ENCODE measurements at places on chromosomes 7 and 10.

- DNase-seq, result no peak
Observed at GRCh38 chr10:95547791-95548435, 13.3 kb downstream of the SORBS1 start.

DNA sequence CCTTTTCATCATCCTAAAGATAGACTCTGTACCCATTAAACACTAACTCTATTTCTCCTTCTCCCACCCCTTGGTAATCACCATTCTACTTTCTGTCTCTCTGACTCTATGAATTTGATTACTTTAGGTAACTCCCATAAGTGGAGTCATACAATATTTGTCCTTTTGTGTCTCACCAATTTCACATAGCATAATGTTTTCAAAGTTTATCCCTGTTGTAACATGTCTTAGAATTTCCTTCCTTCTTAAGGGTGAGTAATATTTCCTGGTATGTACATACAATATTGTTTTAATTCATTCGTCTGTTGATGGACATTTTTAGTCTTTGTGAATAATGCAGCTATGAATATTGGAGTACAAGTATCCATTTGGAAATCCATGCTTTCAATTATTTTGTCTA lies 50.9 kb upstream of the CDCA7L start:
- DNase-seq, result no peak

DNA sequence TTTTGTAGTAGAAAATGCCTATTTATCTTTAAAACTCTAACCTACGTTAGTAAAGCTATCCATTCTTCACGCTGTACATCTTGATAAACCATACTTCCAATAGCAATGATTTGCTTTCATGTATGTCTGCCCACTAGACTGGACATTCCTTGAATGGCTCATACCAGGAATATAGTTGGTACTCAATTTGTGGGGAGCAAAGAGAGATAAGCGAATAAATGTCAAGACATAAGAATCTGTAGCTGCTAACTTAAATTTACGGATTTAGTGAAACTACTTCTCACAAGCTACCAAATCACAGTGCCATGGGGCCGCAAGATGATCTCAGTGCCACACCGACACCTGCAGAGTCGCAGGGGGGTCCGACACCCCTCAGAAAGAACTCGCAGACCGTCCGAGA lies 763 bp upstream of the RALA start:
- no peak for DNase-seq

DNA sequence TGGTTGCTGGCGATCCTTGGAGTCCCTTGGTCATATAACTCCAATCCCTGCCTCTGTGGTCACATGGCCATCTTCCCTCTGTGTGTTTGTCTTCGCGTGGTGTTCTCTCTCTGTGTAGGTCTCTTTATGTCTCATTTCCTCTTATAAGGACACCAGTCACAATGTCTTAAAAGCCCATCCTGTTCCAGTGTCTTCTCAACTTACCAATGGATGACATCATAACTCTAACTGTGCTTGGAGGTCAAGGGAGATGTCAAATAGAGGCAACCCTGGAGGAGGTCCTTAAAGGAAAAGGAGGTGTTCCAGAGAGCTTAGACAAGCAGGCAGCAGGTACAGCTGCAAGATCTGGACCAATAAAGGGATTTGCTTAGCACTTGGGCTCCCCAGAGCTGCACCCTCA lies 143.0 kb downstream of the BUB3 start:
- no peak for DNase-seq

DNA sequence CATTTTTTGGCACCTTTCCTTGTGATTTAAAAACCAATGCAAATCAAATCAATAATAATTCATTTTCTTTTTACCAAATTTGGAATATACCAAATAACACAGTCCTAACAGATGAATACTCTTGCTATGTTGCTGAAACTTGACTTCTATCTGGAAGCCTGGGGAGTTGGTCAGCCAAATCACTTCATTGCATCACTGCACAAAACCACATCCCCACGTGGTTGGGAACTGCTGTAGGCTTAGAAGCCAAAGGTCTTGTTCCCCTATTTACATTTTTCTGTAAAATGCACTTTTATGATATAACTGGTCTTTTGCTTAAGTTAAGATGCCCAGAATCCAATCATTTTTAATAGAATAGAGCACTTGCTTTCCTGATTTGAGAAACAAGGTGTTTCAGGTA lies 15.2 kb downstream of the GPR85 start:
- DNase-seq, result peak; percentile 13

DNA sequence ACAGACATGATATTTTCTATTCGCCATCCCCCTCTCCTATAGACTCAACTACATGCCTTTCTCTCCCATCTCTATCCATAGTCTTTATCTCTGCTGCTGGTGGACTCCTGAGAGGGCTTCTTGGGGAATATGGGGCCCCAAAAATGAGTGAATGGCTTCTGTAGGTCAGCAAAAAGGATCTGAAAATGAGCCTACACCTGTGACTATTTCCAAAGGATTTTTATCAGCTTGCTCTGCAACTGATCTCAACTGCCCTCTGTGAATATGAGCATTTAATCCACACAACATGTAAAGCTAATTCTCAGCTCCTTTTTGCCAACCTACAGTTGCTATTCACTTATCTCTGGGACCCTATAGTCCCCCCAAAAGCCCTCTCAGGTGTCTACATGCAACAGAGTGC lies 36.2 kb downstream of the PRSS2 start:
- DNase-seq, result no peak

GRCh38 chr10:16440396-16441133 lies 3.8 kb downstream of the PTER start:
- no peak for DNase-seq

DNA sequence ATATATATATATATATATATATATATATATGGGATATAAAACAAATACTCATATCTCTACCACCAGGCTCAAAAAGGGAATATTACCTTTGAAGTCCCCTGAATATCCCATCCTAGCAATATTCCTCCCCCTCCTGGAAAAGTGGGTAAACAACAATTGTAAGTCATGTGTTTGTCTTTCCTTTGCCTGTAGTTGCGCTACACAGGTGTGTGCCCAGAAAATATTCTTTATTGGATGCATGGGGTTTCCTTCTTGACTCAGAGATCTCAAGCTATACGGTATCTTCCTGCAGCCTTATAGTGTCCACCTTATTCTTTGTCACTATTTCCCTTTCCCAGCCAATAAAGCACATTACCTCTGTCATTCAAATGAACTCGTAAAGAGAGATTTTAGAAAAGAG lies 54.2 kb downstream of the MET start:
- no peak for DNase-seq

GRCh38 chr10:72260976-72261783 lies 12.5 kb upstream of the DDIT4 start:
- no peak for DNase-seq

GRCh38 chr7:31958226-31958625 lies 112.0 kb downstream of the PDE1C start:
- peak; percentile 41 for DNase-seq
